ENCODE measurements at places on chromosomes 2 and 18.

GRCh38 chr2:152407204-152407721, 72.3 kb downstream of the FMNL2 start:
- DNase-seq, result no peak

DNA sequence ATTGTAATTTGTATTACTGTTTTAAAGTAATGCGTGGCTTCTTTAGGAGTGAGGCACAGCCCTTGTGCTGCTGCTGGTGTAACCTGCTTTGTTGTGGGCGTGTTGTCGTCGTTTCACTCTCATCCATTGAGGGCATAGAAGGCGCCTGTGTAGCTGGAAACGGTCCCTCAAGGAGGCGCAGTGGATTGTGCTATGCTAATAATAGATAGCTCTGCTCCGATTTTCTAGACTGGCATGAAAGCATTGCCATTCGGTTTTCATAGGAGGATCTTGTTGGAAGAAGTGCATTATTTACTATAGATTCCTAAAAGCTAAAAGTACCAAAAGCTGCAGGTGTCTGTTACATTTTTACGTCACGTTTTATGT, 17.9 kb downstream of the RAB12 start:
- DNase-seq, result no peak

- no peak for DNase-seq
These were observed 23.3 kb downstream of the TTC32 start for GRCh38 chr2:19878268-19879046.

GRCh38 chr2:25844089-25844488, 34.2 kb downstream of the ASXL2 start:
- DNase-seq, result no peak

DNA sequence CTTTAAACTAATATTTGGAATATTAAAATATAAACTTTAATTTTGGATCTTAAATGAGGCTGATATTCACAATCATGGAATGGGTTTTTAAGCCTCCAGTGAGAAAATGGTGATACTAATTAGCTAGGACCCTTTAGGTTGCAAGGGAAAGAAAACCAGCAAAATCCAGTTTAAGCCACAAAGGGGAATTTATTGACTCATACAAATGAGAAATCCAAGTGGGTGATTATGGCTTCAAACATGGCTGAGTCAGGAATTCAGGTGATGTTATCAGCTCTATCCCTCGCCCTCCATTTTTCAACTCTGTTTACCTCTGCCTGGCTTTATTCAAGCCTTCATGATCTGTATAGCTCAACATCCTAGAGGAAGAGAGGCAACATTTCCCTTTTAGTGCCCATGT, 75.3 kb upstream of the DLX2 start:
- DNase-seq, result no peak

DNA sequence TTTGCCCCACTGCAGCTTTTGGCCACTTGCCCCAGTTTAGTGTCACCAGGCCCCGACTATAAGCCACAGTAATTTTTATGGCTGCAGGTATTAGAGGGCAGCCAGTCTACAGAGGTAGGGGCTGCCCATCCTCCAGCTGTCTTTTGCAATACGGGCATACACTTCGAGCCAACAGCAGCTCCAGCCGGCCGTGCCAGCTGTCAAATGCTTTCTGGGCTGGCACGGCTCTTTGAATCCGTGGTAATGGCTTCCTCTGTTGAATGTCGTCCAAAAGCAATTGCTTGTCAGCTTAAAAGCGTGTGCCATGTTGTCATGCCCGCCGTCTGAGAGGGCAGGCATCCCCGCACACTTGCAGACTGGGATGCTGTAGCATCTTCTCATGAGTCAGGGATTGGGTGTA, 41.3 kb downstream of the BCL2L11 start:
- no peak for DNase-seq

GRCh38 chr2:62783679-62784078, 78.2 kb downstream of the EHBP1 start:
- DNase-seq, result no peak

GRCh38 chr2:223995569-223995968, 38.3 kb downstream of the MRPL44 start:
- no peak for DNase-seq

GRCh38 chr18:76522122-76522503, 27.1 kb upstream of the ZNF516 start:
- no peak for DNase-seq

DNA sequence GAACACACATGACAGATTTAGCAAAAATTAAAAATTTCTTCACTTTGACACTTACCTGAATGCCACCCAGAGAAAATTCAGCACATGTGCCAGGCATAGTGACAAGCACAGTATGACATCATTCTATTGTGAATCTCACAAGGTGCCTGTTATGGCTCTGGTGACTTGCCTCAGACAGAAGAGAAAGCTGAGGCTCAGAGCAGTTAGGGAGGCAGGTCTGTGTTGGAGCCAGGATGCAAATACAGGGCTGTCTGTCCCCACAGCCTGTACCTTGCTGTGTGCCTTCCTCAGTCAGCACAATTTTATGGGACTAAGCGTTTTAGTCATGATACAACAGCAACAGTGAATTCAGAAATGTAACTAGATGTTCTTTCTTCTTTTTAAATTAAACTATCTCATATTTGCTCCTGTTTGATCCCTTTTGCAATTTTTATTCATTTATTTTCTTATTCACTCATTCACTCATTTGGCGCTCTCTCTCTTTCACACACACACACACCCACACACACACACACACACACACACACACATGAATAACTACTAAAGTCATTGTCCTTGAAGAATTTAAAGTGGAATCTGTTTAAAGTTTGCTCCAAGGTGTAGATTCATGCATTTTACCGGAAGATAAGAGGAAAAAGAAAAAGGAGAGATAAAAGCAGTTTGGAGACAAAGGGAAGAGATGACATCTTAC, 37.9 kb upstream of the CTAGE1 start:
- DNase-seq, result no peak

DNA sequence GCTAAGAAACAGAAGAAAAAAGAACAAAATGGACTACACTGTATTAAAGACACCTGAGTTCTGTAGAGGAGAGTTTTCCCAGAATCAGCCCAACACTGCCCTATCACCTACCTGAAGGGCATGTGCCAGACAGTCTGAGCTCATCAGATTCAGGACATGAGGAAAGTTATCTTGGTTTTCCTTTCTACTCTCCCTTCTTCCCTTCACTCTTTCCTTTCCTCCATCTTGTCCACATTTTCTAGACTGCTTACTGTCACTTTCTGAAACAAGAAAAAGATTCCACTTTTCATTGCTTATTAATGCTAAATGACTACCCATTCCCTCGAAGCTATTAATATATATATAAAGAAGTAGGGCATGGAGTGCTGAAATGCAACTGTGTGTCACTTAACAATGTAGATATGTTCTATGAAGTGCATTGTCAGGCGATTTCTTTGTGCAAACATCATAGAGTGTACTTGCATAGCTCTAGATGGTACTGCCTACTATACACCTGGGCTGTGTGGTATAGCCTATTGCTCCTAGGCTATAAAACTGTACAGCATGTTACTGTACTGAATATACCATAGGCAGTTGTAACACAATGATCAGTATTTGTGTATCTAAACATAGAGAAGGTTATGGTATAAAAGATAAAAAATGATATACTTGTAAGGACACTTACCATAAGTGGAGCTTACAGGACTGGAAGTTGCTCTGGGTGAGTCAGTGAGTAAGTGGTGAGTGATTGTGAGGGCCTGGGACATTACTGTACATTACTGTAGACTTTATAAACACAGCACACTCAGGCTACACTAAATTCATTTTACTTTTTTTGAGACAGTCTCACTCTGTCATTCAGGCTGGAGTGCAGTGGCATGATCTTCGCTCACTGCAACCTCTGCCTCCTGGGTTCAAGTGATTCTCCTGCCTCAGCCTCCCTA, 145.5 kb upstream of the ITGA6 start:
- no peak for DNase-seq

GRCh38 chr18:14927701-14928100, 179.7 kb downstream of the ANKRD30B start:
- no peak for DNase-seq

- no peak for DNase-seq
These were observed 2.8 kb downstream of the SLC30A6 start for GRCh38 chr2:32168513-32168912.

- DNase-seq, result no peak
These were observed 71.3 kb upstream of the PPM1B start for GRCh38 chr2:44097322-44097907.

DNA sequence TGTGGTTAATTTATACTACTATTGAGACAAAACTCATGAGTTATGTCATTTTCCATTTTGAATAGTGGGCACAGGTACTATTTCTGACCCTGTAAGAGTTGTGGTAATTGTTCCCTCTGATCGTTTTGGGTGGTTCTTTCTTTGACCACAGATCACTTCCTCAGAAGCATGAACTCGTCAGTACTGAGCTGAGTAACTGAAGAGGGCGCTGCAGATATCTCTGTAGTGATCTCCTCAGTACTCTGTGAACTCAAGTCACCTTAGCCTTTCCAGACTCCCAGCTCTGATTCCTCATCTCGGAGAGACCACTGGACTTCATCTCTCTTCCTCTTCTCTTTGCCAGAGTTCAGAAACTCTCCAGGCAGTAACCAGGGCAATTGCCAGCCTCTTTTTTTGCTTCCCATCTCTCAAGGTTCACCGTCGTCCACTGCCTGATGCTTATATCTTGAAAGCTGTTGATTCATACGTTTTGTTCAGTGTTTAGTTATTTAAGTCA, 9.4 kb upstream of the IL1RL1 start:
- peak; percentile 34 for DNase-seq

GRCh38 chr2:222594679-222595078, 61.2 kb downstream of the FARSB start:
- DNase-seq, result no peak

DNA sequence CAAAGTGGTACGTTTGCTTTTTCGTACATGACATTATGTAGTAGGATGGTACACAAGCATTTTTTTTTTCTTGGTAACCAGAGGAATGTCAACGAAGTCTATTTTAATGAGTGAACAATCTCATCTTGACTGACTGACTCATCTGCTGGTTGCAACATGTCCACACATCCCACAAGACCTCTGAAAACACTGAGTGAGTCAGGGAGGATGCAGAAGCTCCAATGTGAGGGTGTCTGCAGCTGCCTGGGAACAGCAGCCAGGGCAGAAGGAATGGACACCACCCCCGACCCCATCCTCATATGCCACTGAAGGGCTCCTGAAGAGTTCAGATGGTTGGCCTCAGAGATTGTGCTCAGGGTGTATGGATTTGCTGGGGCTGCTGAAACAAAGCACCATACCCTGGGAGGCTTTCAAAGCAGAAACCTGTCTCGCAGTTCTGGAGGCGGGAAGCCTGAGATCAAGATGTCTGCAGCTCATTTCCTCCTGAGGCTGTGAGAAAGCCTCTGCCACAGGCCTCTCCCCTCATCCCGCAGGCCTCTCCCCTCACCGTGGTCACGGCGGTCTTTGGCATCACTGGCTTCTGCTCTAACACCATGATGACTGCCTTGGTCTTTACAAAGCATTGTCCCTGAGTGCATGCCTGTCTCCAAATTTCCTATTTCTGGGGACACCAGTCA, 124.6 kb downstream of the LRATD1 start:
- no peak for DNase-seq

DNA sequence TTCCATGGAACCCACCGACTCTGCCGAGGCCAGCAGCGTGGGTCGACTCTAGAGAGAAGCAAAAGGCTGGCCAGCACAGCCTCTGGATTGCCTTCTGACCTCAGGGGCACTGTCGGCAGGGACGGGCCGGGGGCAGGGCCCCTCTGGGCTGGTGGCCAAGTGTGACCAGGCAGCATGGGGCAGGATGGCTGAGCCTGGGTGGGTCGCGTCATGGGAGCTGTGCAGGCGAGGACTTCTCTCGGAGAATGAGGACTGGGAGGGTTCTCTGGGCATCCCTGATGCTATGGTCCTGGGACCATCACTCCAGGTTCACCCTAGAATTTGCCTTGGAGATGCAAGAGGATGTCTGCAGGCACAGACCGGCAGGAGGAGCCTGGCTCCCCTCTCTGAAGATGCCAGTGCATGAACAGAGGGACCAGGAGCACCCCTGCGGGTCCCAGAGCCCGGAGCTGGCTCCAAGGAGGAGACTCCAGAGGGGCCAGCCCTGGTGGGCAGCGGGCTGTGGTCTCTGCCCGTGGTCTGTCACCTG, 289.2 kb downstream of the NDUFA10 start:
- DNase-seq, result no peak

DNA sequence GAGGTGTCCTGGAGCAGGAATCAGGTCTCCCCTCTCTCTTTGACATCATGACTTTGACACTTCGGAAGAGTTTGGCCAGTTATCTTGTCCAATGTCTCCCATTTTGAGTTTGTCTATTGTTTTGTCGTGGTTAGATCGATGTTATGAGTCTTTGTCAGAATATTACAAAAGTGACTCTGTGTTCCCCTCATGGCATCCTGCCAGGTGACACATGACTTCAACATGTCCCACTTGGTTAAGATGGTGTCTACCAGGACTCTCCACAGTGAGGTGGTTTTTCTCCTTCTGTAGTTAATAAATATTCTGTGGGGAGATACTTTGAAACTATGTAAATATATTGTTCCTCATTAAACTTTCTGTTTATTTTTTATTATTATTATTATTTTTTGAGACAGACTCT, 76.6 kb upstream of the BZW1 start:
- no peak for DNase-seq

GRCh38 chr18:46754188-46754587, 2.7 kb downstream of the ST8SIA5 start:
- DNase-seq, result no peak

GRCh38 chr2:25400169-25400568, 58.4 kb upstream of the DNMT3A start:
- no peak for DNase-seq

DNA sequence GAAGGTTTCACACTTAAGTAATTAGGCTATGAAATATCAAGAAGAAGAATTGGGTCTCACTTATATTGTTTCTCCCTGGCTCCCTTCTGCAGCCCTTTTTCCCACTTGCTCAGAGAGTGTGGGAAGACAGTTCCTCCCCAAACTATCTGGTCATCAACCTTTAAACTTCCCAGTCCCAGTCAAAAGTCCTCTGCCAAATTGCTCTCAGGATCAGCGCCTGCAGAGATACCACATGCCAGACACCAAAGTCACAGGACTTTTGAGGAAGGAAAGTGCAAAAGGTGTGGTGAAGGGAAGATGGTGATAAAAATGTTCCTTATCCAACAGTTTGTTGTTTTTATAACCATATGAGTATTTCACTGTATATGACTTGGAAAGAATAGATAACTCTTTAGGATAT, 51.3 kb downstream of the DLGAP1 start:
- no peak for DNase-seq

DNA sequence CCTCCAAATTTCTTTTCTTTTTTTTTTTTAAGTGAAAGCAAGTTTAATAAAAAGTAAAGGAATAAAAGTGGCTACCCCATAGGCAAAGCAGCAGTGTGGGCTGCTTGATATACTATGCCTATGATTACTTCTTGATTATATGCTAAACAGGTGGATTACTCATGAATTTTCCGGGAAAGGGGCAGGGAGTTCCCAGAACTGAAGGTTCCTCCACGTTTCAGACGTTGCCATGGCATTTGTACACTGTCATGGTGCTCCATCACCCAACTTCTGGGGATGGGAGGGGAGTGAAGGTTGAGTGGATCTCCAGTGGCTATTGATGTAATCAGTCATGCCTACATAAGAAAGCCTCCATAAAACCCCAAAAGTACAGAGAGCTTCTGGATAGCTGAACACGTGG, 176.2 kb downstream of the CYP26B1 start:
- no peak for DNase-seq

GRCh38 chr2:98757904-98758421, 27.0 kb upstream of the MGAT4A start:
- peak; percentile 66 for DNase-seq

Measured in naive thymus-derived CD4-positive, alpha-beta T cell (primary cell).